ENCODE measurements at places on chromosomes 12 and 14.
A peak's percentile ranks its signal among the peaks of the same experiment; 100 is the strongest.

DNA sequence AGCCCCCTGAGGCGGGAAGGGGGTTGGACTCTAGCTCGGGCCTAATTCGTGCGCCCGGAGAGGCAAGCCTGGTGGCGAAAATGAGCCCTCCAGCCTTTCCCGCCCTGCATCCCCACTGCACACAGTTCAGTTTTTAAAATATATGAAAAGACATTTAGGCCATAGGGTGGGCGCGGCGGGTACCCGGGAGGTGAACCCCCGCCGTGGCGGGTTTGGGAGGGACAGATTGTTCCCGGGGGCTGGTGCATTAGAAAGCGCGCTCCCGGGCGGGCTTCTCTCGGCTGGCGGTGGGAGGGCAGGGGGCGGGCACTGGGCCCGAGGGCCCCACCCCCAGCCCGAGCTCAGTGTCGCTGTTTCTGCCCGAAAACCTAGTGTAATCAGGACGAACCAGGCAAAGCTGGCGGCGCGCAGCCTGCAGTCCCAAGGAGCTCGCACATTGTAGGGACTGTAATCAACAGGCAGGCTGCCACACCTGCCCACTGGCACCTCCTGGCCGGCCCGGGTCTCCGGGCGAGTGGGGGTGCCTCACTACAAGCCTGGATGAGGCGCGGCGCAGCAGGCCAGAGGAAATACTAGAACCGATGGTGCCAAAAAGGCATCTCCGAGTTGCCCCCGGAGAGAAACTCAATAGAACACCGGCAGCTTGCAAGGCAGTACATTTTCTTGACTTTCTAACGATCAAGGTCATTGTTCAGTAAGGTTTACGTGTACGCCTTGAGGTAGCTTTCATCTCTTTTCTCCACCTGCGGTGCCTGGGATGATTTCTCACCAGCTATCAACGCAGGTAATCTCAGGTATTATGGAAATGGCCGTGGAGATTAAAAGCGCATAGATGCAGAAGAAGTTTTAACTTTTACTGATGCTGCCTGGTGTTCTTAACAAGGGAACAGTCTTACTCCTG, 764 bp upstream of the SPTB start:
- peak; percentile 25 for DNase-seq

GRCh38 chr12:89476904-89477595, 47.5 kb downstream of the GALNT4 start:
- no peak for DNase-seq

DNA sequence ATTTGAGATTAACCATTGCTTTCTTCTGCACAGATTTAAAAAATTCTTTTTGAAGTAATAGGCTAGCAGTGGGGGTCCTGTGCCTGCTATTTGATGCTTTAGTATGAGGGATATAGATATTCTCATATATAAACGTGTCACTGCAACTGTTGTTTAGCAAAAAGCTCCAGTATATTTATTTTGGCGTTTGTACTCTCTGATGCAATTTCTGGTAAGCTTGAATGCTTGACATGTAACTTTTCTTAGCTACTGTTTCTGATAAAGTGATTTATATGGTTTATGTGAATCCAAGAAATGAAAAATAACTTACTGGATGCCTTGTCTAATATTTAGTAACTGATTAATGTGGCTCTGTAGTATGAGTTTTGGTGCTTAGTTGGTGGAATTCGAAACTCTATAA, 77.1 kb downstream of the TTLL5 start:
- no peak for DNase-seq

DNA sequence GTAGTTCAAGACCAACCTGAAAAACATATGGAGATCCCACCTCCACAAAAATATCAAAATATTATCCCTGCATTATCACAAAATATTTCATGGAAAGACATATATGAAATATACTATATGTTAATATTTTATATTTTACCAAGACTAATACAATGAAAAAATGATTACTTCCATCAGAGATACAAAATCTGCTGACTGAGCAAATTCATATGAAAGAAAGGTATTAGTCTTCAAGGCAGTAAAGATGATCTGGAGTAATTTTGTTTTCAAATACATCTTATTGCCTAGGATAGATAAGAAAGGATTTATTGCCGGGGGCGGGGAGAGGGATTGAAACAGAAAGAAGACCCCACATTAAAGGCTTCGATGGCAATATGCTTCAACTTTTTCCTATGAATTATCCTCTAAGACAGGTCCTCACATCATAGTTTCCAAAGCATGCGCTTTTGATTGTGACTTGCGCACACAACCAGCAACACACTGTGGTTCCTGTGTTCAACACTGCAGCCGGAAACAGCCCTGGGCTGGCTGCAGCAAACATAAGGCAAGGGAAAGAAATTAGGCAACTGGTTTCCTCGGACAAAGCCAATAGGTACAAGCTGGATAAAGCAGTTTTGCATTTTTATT, 83.2 kb downstream of the SPPL3 start:
- DNase-seq = no peak

Measured in stimulated activated CD8-positive, alpha-beta memory T cell treated with anti-CD3 and anti-CD28 coated beads, Interleukin-7, amount 100 ng/mL, for 1 hour (primary cell).